NCI-H446 treated with DMSO at 0.1 percent for 48 hours (cell line): ENCODE measurements at places on chromosomes 1 and 21.

- no peak for DNase-seq
Measured at GRCh38 chr1:163672976-163673758, 351.4 kb downstream of the NUF2 start.

- DNase-seq, result peak; percentile 17
Measured at GRCh38 chr1:156214024-156214748, 1.4 kb downstream of the PMF1 start.

- DNase-seq, result no peak
Measured at GRCh38 chr1:83849191-83850061, 149.5 kb downstream of the TTLL7 start.

GRCh38 chr1:64841330-64842065 is 96.6 kb downstream of the RAVER2 start:
- DNase-seq, result no peak

DNA sequence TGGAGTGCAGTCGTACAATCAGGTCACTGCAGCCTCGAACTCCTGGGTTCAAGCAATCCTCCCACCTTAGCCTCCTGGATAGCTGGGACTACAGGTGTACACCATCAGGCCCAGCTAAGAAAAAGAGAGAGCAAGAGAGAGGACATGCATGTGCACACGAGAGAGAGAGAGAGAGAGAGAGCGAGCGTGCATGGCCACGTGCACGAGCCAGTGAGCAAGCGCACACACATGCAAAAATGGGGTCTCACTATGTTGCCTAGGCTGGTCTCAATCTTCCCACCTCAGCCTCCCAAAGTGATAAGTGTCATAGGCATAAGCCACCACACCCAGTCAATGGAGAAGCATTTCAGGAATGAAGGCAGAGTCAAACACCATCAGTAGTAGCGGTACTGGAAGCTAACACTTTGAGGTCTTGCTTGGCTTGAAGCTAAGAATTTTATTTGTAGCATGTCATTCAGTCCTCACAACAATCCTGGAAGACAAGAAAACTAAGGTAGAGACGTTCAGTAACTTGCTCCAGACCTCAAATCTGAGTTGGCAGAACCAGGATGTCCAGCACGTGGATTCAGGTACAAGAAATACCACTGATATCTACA is 14.5 kb downstream of the GNB1 start:
- no peak for DNase-seq

- no peak for DNase-seq
Measured at GRCh38 chr1:234188454-234188792, 184.8 kb upstream of the COA6 start.

- no peak for DNase-seq
Measured at GRCh38 chr1:247096112-247096511, 8.0 kb downstream of the ZNF669 start.

GRCh38 chr1:202836623-202837403 is 26.1 kb downstream of the PCAT6 start:
- DNase-seq, result no peak

DNA sequence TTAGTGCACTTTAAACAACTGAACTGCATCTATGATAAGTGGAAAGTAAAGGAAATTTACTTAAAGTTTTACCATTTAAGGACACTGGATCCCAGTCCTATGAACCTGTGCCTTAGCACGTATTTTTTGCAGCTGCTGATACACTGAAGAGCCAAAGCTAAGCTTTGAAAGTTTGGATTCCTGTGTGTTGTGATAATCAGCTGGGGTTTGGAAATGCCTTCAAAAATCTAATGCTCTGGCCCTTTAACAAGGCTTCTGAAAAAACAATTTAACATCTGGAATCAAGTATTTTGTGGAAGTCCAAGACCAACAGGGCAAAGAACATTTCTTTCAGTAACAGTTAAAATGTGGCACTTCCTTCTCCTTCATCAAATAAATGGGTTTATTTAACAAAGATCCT is 51.8 kb downstream of the DDAH1 start:
- no peak for DNase-seq

DNA sequence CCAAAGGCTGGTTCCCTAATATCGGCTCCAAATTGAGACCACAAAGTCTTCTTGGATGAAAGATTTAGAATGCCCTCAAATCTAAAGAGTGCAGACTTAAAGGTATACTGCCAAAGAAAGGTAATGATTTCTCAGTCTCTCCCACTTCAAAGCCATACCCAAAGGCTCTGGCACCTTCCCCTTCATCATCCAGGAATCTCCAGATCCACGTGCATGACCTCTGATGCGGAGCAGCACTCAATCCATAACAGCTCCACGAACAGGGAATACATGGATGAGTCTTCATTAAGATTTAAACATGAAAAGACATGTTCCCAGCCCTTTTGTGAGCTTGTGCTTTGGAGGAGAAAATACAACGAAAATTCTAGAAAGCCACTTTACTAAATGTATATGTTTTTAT is 453.9 kb downstream of the DSCAM start:
- DNase-seq, result no peak

DNA sequence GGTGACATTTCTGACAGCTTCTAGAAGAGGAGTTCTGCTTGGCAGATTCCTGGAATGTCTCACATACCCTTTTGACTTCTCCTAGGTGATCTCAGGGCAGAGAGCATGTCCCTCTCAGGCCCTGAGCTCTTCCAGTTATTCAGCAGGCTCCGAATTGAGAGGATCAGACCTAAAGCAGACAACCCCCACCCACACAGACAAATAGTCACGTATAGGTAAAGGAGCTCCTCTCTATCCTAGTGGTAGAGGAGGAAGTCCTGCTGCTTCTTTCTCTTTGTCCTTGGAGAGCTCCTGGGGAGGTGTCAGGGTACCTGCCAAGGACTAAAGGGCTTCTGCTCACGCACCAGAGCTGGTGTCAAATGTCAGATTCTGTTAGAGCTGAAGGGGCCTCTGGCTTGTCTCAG is 128.1 kb downstream of the IER5 start:
- no peak for DNase-seq

GRCh38 chr1:233281711-233282581 is 13.6 kb downstream of the PCNX2 start:
- DNase-seq, result no peak

DNA sequence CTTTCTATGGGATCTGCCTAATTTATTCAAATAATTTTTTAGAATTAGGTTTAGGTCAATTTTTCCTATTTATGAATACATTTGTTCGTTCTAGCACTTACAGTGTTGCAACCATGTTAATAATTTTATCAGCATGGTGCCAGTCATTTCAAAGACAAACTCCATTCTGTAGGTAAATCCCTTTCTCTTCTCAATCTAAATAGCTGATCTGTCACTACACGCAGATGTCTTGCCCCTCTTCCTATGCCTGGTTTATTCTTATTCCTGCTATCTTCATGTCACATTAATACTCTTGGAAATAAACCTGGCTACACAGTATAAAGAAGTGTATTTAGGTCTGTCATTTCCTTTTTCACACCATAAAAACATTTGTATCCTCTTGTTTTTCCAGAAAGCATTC is 1172.4 kb downstream of the BRINP3 start:
- DNase-seq, result no peak

DNA sequence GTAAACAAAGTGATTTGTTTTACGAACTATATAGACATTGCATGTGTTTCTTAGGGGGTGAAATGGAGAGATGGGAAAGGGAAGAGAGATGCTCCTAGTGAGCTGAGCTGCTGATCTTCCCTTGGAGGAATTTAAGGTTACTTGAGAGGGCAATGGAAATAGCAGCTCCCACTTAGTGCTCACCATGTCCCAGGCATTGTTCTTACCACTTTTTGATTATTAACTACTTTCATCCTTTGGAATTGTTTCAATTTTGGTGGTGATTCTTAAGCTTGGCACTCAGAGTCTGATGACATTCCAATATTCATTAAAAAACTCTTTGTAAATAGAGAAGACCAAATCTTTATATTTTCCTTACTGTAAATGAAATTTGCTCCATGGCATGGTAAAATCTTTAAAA is 124.9 kb downstream of the ITSN1 start:
- DNase-seq, result no peak

DNA sequence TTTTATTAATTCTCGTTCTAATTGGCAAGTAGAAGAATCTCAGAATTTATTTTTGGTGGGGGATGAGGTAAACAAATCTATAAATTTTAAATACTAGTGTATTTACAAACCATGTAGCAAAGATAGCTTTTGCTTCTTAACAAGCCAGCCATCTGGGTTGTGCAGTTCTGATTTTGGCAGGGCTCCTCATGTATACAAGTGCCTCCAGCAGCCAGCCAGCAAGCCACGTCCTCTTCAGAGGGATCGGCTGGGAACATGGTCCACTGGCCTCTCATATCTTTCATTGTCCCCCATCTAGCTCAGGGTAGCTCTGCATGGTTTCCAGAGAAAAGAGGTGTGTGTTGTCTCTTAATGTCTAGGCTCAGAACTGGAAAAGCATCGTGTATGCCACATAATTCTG is 659.1 kb downstream of the MRPL39 start:
- DNase-seq, result peak; percentile 81

GRCh38 chr21:32957545-32957944 is 68.2 kb upstream of the OLIG2 start:
- DNase-seq, result no peak

GRCh38 chr1:173187671-173188237 is 19.4 kb downstream of the TNFSF4 start:
- DNase-seq, result no peak

DNA sequence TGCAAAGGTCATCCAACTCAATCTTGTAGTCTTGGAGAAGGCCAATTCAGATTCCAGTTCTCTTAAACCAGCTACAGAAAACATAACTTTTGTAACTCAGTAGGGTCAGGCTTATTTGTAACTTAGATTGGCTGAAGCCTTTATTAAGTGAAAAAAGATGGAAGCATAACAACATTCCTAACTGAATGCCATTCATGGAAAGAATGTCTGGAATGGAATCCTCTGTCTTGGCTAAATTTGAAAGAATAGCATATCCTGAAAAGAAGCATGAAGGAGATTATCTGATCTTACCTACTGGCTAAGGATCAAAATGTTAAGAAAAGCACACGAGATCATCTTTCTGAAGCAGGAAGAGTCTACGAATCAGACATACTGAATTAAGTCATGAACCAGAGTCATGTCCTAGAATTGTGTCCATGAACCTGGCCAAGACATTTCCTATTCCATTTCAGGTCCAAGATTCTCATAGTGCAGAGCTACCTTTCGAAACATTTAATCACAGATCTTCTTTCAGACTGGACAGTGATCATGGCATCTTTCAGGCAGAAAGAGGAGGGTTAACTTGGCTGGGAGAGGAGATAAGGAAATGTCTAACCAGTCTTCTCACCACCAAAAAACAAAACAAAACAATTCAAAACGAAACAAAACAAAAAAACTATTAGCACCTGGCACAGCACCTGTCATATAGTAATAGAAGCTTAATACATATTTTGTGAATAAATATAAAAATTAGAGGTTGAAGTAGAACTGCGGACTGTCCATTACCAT is 75.6 kb downstream of the XCL2 start:
- DNase-seq, result no peak

- DNase-seq, result no peak
Measured at GRCh38 chr1:22665752-22666151, 12.7 kb downstream of the C1QB start.

DNA sequence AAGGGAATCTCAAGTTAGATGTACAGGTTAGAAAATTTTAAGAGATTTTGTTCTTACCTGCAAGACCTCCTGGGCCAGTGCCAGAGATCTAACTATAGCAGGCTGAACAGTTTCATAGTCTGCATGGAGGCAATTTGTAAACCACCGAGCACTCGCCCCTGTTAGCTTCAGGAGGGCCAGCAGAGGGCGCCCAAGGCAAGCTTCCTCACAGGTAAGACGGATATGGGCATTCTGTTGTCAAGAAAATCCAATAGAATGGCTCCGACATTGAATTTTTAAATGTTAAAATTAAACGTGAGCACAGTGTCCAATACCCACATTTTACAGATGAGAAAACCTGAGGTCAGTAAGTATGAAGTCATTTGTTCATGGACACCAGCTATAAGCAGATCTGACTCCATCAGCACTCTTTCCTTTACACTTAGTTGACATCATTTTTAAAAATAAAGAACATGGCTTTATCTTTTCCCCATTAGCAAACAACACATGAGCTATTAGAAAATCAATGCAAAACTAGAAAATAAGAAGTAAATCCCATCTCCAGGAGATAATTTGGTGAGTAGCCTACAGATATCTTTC is 2.2 kb downstream of the REG4 start:
- peak; percentile 12 for DNase-seq

GRCh38 chr1:216632980-216633379 is 90.2 kb downstream of the ESRRG start:
- no peak for DNase-seq

GRCh38 chr1:39670689-39671088 is 1.2 kb downstream of the NT5C1A start:
- no peak for DNase-seq

DNA sequence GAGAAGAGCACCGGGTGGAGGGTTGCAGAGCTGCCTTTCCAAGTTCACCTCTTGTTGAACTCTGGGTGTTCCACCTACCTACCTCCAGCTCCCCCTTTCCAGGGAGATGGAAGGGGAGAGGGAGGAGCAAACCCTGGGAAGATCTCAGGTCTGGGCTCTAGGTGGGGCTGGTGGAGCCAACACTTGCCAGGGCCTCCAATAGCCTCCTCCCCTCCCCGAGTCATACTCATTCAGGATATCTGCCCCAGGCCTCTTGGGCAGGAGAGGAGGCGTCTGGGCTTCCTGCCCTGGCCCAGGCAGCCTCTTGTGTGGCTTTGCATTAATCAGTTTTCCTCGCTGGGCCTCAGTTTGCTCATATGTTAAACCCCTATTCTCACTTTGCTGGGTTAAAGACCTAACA is 13.4 kb downstream of the RAP1GAP start:
- DNase-seq, result no peak

DNA sequence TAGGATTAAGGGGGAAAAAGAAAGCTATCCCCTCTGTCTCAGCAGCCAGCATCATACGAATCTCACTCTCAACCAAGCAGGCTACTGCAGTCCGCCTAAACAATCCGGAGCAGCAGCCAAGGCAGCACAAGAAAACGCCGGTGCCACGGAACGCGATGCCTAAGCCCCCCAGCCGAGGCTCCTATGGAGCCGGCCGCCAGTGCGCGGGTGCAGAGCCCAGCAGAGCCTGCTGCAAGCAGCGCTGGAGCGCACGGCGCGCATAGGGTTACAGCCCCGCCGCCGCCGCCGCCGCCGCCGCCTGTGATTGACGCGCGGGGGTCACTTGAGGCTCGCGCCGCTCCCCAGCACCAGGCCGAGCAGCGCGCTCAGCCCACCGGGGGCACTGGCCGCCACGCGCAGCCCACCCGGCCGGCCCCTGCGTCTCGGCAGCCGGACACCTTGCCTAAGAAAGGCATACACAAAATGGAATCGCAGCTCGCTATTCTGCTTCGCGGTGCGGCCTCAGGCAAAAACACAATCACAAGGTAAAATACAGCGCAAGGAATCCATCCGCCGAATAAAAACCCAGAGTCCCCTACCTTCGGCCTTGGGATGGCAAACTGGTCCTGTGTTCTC is 780 bp downstream of the HIVEP3 start:
- DNase-seq, result no peak

DNA sequence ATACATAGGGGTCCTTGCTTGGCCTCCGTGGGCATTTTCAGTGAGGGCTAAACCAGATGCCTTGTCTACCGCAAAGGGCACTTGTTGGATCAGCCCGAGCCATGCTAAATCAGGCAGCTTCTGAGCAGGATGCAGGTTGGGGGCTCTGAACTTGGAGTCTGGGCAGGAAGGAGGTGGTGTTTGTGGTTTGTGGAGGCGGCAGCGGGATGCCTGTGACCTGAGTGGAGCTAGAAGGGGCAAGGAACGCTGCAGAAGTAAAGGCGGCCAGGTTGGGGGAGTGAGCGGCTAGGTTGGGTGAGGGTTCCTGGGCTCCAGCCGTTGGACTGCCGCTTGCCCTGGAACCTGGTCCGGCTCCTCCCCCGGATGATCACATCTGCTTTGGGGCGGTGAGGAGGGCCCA is 183.9 kb downstream of the CAMTA1 start:
- DNase-seq, result no peak

GRCh38 chr1:74943046-74943445 is 191.1 kb upstream of the LHX8 start:
- DNase-seq, result no peak
